ENCODE measurements at places on chromosomes 1 and 21.

GRCh38 chr21:28636752-28637691 is 355.7 kb downstream of the LTN1 start:
- no peak for DNase-seq

DNA sequence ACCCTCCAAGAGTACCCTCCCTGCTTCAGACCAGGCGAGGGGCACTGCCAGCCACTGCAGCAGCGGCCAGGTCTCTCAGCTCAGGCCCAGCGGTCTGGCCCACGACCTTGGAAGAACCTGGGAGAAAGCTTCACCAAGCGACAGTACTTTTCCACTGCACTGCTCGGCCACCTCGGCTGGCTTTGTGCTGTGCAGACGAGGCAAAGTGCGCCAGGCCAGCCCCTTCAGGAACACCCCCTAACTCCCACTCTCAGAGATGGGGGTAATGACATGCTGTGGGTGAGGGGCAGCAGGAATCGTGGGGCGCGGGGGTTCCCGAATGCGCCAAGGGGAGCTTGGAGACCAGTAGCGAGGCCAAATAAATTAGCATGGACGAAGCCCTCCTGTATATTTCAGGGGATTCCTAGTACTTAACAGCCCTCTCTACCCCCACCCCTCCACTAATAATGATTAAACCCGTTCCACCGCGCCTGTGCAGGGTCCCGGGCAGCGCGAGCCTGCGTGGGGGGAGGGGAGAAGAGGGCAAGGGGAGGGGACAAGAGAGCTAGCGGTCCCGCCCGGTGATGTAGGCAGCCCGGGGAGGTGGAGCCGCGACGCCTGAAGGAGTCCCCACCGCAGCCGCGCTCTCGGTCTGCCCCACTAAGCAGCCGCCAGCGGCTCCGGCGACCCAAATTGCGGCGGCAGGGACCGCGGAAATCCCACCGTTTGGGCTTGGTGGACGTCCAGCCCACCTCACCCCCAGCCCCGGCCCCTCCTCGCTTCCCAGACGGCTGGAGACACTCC is at the start of gene FAM43B:
Gene FAM43B, plus strand, starts transcription at position 629 of the 783 bp plus-strand sequence. CDS start 401 bp downstream, outside the sequence.
- no peak for DNase-seq

- no peak for DNase-seq
Measured at GRCh38 chr1:6864166-6864565, 78.9 kb downstream of the CAMTA1 start.

- DNase-seq = no peak
Measured at GRCh38 chr21:15301014-15301413, 236.2 kb upstream of the NRIP1 start.

DNA sequence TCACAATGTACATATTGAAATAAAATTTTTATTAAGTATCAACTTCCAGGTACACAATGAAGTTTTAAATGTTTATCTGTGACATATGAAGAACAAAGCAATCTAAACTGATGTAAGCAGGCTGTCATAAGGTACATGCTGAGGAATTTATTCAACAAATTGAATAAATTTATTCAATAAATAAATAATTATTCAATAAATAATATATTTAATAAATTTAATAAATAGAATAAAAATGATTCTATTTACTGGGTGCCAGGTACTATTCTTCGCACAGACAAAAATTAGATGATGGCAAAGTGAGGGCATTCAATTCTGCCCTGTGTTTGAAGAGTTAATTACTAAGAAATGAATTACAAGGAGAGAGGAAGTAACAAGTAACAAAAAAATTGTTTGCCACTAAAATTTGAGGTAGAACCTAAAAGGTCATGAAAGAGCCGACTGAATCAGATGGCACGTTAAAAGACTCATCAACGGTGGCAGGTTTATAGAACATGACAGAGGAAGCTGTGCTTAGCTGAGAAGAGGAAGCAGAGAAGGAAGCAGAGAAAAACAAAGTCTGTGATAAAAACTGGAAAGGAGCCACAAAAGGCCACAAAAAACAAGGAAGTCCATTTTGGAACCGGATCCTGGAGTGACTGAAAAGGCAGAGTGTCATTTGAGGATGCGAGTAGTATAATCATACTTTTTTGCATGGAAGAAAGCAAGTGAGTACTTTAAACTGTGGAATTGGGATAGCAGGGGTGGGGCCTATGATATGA is 2.2 kb upstream of the USP24 start:
- no peak for DNase-seq

GRCh38 chr1:31621498-31621820 is 4.0 kb downstream of the HCRTR1 start:
- no peak for DNase-seq

GRCh38 chr1:162530988-162531319 is 30.6 kb upstream of the UAP1 start:
- DNase-seq = no peak

DNA sequence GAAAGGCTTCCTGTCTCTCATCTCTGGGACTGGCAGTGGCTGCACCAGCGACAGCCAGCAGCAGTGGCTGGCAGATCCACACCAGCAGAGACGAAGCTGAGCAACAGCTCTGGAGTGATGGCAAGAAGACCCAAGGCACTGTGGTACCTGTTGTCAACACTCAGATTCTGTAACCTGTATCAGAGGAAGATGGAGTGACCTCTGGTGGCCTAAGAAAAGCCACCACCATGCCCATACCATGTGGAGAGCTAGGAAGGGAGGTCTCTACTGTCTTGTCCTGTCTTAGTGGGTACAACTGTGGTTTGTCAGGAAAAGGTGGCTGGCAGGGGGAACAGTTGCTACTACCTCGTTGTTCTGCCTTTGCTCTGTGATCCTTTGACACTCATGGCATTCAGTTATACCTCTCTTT is 22.5 kb upstream of the RHBDL2 start:
- DNase-seq = no peak

DNA sequence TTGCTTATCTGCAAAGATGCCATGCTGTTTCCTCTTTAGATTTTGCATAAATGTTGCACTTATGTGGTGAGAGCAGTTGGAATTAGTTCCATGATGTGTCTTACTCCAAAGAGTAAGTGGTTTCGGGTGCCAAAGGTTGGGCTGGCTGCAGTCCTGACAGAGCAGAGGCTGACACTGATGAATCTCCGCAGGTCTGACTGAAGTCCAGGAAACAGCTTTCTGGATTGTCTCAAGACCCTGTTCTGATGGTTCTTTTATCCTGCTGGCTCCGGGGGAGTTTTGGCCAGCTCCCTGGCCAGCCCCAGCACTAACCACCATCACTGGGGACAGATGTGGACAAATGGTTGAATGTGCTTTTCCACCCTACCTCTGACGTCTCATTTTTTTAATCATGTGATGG is 207.2 kb upstream of the KIAA0040 start:
- no peak for DNase-seq

- DNase-seq = no peak
Measured at GRCh38 chr1:25927521-25928265, 21.5 kb upstream of the STMN1 start.

DNA sequence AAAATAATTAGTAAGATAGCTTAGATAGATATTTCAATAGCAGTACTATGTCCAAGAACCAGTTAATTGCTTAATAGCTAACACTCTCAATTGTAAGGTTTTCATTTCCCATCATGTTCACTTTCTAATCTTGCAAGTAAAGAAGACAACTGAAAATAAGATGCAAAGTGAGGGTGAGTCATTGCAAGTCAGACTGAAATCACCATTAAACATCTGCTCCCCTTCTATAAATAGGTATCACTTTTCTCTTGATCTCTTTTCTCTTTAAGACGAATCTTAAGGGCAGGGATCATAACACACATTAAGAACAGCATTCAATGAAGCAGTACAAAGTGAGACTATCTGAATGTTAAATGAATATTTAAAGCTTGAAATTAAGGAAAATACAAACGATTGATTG is 40.4 kb downstream of the UBR4 start:
- DNase-seq = no peak

DNA sequence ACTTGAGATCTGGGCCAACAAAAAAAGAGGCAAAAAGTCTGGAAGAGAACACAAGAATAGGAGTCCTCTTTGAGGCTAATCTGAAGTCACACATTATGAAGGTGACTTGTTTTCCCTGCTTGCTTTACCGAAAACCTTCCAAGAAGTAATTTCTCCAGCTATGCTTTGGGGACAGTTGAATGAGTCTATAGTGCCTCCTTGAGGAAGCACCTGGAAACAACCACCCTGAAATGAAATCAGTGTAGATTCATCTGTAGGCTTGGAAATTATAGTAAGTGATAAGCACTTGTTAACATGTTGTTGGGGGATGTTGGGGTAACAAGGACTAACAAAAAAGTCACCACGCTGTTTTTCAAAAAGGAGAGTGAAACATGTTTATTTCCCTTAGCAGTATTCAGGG is 23.4 kb upstream of the RPTN start:
- no peak for DNase-seq

DNA sequence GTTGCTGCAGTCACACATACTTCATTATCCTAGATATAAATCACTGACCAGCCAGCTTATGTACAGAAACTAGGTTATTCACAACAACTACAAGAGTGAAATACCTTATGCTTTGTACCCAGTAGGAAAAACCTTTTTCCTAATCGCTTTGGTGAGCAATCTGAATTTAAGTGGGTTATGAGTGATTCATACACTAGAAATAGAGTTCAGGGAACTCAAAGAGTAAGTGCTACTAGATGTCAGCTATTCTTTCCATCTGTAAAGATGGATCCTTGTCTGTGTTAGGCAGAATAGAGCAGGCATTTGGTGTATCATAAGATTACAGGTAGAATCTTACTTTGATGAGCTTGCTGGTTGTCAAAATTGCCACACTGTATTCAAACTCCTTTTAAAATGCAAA is 101.9 kb downstream of the ZNF644 start:
- DNase-seq = no peak

- no peak for DNase-seq
Measured at GRCh38 chr1:227729881-227730629, 5.0 kb downstream of the JMJD4 start.

- DNase-seq = no peak
Measured at GRCh38 chr1:29859126-29859525, 622.8 kb downstream of the PTPRU start.

GRCh38 chr1:96747565-96747964 is 26.0 kb downstream of the PTBP2 start:
- no peak for DNase-seq

DNA sequence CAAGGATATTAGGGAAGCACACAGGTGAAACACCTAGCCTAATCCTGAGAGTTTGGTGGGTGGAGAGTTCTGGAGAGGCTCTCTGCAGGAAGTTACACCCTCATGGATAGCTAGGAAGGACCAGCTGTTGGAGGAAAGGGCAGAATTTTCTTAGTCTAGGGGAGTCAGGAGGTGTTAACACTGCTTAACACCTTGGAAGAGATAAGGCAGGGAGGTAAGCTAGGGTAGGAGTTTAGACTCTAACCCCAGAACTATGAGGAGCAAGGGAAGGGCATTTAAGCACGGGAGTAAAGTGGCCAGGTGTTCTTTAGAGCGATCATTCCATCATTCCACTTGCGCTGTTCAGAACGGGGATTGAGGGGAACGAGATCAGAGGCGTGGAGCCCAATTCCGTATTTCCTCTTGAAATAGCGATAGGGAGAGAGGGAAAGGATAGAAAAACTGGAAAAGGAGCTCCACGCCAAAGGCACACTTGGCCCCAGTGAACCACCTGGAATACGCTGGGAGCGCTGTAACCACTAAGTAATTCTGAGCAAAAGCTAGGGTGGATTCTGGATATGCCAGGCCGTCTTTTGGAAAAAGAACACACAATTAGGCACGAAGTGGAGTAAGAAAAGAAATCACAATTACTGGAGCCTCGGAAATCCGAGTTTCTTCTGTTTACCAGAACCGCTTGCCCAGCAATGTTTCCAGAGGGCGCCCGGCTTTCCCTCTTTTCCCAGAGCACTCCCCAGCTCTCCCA is 1.5 kb upstream of the GPR137B start:
- no peak for DNase-seq

GRCh38 chr1:167621780-167622313 is 8.2 kb upstream of the RCSD1 start:
- no peak for DNase-seq

DNA sequence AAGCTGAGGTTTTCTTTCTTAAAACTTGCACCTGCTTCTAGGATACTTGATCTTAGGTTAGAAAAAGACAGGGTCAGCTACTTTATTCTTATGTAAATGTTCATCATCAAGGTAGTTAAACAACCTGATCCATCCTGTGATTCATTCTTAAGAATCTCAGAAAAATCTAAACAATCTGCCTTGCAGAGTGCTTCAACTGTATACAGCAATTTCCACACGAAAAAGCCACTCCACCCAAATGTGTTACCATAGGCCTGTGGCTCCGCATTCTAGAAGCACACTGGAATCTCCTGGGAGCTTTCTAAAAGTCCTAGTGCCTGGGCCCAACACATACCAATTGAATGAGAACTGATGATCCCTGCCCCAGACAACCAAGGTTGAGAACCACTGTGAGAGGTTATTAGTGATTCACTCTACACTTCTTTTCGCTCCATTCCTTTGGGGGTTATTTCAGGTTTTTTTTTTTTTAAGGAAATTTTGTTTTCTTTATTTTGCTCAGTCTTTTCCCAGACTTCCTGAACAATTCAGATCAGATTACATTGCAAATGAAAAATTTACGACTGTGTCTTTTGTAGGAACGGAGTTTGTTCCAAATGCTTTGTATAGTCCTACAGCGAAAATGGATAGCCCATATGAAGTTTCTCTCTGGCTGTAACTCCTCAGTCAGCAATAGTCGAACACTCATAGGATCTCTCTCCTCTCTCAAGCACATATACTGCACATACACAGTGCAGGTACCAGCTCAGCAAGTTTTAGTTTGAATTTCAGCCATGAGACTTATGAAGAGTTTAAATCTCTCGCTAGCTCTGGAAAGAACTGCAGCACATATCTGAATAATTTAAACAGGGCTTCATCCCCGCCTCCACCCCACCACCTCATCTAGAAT is 16.1 kb downstream of the SMYD2 start:
- no peak for DNase-seq

GRCh38 chr1:17020502-17020901 is 8.8 kb upstream of the ATP13A2 start:
- no peak for DNase-seq

- no peak for DNase-seq
Measured at GRCh38 chr1:161502181-161502580, 3.1 kb upstream of the FCGR2A start.

DNA sequence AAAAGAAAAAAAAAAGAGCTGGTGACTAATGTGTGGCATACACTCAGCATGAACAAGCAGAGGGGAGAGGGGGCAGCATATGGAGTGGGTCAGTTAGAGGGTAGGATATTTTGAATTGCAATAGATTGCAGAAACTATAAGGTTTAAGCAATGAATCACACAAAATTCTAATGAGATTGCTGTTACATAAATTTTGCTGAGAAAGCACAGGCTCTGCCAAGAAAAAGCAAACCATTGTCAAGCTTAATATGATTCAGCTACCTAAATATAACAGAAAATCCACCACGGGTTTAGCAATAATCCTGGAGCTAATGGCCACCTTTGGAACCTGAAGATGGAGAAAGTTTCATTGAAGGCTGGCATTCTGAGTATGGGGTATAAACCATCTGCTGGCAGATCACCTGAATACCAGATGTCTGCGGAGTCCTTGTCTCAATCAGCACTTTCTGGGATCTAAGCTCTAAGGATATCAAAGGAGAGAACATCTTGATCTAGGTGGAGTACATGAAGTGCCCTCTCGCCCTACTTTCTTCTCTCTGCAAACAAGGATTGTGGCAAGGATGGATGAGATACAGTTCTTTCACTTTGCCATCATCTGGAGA is 30.3 kb upstream of the ANGPTL7 start:
- no peak for DNase-seq

GRCh38 chr1:27513958-27514357 is 24.0 kb upstream of the WASF2 start:
- no peak for DNase-seq

- no peak for DNase-seq
Measured at GRCh38 chr1:18198260-18198659, 90.7 kb downstream of the IGSF21 start.

GRCh38 chr1:64425521-64425920 is 44.4 kb upstream of the CACHD1 start:
- no peak for DNase-seq

Measured in tibial nerve (tissue), 4 donors.